SK-N-SH treated with all-trans-retinoic acid at 6 μM for 48 hours (cell line): ENCODE measurements at places on chromosomes 1 and 21.

- ATAC-seq, result no peak; the same call in 2 of the 3 replicates
Measured at GRCh38 chr1:53462769-53463501, 3.7 kb downstream of the DMRTB1 start.

DNA sequence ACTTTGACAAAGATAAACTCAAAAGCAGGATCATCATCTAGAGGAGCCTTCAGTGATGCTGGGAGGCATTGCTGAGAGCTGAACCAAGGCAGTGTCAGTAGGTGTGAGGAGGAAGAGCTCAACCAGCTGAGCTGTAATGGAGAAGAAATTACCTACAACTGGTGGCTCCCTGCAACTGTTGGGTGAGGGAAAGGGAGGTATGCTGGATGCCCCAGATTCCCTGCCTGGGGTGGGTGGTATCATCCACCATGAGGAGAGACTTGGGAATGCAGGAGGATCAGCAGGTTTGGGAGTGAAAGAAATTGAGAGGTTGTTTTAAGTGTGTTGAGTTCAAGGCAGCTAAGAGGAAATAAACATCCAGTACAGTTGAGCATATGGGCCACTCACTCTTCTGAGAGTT, 199.8 kb downstream of the DNM3 start:
- peak; percentile 16 for ATAC-seq

DNA sequence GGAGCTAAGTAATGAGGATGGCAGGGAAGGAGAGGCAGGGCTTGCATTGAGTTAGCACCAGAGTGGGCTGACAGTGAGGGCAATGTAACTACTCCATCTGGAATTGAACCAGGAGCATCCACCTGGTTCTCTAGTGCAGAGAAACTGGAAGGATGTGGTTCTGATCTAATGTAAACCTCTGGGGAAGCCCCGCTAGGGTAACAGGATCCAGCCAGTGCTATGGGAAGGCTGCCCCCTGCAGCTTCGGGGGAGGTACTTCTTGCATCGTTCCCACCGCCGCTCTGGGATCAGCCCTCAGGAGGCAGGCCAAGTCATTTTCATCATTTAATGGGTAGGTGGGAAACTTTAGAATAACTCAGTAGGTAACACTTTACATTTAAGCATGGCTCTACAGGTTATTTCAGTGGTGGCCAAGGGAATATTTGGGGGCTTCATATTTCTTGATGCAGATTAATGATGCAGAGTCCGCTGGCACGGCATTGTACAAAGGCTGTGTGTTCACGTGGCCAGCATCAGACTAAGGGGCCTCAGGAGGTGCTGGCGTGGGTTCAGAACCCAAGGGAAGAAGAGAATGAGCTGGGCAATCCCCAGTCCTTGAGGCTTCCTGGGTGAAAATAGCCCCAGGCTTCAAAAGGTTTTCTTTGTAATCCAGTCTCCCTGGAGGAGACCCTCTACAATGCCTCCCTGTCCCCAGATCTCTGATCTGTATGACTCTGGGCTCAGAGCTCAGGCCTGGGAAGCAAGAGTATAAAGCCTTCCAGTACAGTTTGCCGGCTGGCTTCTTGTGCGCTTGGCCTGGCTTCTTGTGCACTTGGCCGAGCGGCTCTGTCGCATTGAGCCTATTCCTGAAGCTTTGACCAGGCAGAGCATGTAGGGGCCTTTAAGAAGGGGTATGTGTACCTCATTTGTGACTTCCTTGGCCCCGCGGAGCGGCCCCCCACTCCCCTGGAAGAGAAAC, 26.4 kb upstream of the KAZN start:
- no peak for ATAC-seq

GRCh38 chr1:20426923-20427322, 59.1 kb downstream of the CAMK2N1 start:
- ATAC-seq, result peak; percentile 90

- no peak for ATAC-seq
Measured at GRCh38 chr1:70987497-70987896, 60.1 kb downstream of the PTGER3 start.
